ENCODE measurements at places on chromosomes 5 and 9.

GRCh38 chr9:13443346-13444244, 164.1 kb upstream of the MPDZ start:
- no peak for DNase-seq

DNA sequence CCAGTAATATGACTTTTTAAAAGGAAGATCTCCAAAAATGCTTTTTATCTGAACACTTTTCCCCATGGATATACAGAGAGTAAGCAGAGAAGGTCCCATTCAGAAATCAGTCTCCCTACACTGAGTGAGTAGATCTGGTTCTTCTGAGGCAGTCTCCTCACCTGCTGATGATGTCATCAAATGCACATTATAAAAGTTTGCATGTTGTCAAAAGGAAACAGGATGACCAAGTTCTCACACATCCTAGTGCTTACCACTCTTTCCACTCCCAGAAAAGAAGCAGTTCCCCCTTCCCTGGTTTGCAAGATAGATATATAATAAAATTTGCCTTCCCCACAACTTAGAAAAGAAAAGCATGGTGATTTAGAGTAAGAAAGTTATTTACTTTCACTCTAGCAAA, 180.5 kb downstream of the RAB3C start:
- no peak for DNase-seq

- no peak for DNase-seq
These were observed 152.9 kb upstream of the SLC28A3 start for GRCh38 chr9:84493284-84493947.

GRCh38 chr5:56029457-56029856, 34.7 kb upstream of the IL6ST start:
- DNase-seq: no peak

GRCh38 chr5:163877865-163878264, 372.4 kb downstream of the MAT2B start:
- DNase-seq: no peak

GRCh38 chr9:703392-703791, 138.1 kb upstream of the DMRT1 start:
- no peak for DNase-seq

Measured in stimulated activated CD8-positive, alpha-beta memory T cell treated with anti-CD3 and anti-CD28 coated beads, Interleukin-15, amount 100 ng/mL, for 4 hours (primary cell).